Activated CD4-positive, alpha-beta T cell treated with anti-CD3 and anti-CD28 coated beads for 4 hours (primary cell): ENCODE measurements at places on chromosomes 16 and 17.

GRCh38 chr17:8121681-8122421, 2.1 kb downstream of the HES7 start:
- DNase-seq = peak; percentile 39

GRCh38 chr17:70956726-70957125, 787.4 kb downstream of the KCNJ2 start:
- DNase-seq = no peak

- no peak for DNase-seq
Measured at GRCh38 chr17:7022781-7023571, at the start of gene BCL6B. Gene BCL6B (plus strand): TSS chr17:7023050. CDS start chr17:7023672, 622 bp downstream.

GRCh38 chr16:72940886-72941285, 107.0 kb downstream of the ZFHX3 start:
- DNase-seq = no peak

DNA sequence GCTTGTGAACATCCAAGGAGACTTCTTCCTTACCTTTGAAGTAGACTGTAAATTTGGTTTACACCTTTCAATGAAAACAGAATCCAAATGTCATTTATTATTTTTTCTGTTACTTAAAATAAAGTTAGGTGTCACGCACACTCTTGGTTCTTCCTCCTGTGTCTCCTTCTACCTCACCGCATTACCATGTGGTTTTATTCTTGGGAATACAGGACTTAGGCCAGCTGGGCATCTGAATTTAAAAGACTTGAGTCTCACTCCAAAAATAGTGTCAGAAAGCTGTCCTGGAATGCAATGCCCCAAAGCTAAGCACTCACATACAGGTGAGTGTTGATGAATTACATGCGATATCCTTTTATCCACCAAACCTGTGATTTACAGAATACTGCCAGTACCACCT, 66.4 kb downstream of the MAF start:
- no peak for DNase-seq

DNA sequence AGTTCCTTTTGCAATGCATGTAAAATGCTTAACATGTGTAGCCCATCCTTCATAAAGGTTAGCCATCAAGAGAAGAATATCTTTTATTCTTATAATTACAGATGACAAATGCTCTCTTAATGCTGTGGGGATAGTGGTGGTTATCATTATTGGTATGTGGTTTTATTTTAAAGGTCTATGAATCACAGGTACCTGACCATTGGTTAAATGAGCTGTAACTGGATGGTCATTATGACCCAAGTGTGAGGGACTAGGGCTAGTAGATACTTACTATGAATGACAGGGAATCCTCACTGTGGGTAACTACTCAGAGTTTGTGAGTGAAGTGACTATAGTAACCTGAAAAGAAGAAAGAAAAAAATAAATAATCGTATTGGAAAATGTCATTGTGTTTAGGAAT, 78.8 kb downstream of the CDRT15 start:
- no peak for DNase-seq

DNA sequence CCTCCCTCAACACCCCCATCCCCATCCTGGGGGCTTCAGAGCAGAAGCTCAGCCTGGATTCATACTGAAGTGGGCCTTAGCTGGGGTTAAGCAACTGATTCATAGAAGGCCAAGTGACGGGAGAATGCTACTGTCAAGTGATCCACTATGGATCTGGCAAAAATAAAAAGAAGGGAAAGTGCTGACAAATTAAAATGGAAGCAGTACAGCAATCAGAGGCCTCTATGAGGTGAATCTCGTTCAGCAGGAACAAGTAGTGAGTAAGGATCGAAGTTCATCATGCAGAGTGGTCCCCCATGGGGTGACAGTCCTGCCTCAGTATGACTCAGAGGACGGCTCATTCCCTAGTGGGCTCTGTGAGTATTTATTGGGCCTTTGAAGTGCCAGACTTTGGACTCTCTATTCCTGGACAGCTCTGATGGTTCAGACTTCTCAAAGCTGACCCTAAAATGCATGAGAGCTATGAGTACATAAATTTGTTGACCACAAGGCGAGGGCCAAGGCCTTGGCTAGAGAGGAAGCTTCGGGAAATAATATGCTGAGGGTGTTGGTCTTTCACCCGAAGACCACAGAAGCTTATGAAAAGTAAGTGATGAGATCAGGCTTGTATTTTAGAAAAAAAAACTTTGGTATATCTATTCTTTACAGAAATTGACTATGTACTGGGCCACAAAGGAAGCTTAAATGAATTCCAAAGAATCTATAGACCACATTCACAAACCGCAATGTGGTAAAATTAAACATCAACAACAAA, 5.3 kb upstream of the NSMCE1 start:
- DNase-seq = peak; percentile 24
